A549 treated with CORT108297 at 1 μM for 4 hours (cell line): ENCODE measurements at places on chromosomes 3 and 15. TPM values are rescaled to one million over a fixed set of nuclear protein-coding genes. Genes with fewer than 3 reads are reported as not detected.

Gene FOXB1
- not detected in 5 replicates for total RNA-seq

Gene NPAP1
- not detected in 5 replicates for total RNA-seq

Gene ANKRD34C
- total RNA-seq: not detected in 5 replicates

Gene QARS1
- total RNA-seq: 123 to 155 TPM (median 147 TPM) in 5 replicates

Gene TMEM212
- total RNA-seq: not detected in 5 replicates

Gene RFC4
- total RNA-seq: 43.7 to 63.0 TPM (median 45.9 TPM) in 5 replicates

Gene STARD9
- total RNA-seq: 1.2 to 1.9 TPM (median 1.7 TPM) in 5 replicates

Gene CHL1
- total RNA-seq: not detected in 5 replicates

Gene DUOXA1
- 0.08 to 0.17 TPM (median 0.12 TPM) in 5 replicates for total RNA-seq

Gene TGM5
- not detected in 5 replicates for total RNA-seq

Gene PLA2G4F
- not detected in 5 replicates for total RNA-seq

Gene FEZF2
- total RNA-seq: not detected in 5 replicates

Gene LRRK1
- 17.8 to 23.8 TPM (median 23.0 TPM) in 5 replicates for total RNA-seq

Gene TTLL13
- total RNA-seq: 0.07 to 0.36 TPM (median 0.09 TPM) in 5 replicates
